Lung microvascular endothelial cell (primary cell): ENCODE measurements at places on chromosomes 5 and 9. TPM values are rescaled to one million over a fixed set of nuclear protein-coding genes. Genes with fewer than 3 reads are reported as not detected.
A peak's percentile ranks its signal among the peaks of the same experiment; 100 is the strongest.

GRCh38 chr9:138059196-138059595, 181.6 kb downstream of the CACNA1B start:
- DNase-seq, result no peak

DNA sequence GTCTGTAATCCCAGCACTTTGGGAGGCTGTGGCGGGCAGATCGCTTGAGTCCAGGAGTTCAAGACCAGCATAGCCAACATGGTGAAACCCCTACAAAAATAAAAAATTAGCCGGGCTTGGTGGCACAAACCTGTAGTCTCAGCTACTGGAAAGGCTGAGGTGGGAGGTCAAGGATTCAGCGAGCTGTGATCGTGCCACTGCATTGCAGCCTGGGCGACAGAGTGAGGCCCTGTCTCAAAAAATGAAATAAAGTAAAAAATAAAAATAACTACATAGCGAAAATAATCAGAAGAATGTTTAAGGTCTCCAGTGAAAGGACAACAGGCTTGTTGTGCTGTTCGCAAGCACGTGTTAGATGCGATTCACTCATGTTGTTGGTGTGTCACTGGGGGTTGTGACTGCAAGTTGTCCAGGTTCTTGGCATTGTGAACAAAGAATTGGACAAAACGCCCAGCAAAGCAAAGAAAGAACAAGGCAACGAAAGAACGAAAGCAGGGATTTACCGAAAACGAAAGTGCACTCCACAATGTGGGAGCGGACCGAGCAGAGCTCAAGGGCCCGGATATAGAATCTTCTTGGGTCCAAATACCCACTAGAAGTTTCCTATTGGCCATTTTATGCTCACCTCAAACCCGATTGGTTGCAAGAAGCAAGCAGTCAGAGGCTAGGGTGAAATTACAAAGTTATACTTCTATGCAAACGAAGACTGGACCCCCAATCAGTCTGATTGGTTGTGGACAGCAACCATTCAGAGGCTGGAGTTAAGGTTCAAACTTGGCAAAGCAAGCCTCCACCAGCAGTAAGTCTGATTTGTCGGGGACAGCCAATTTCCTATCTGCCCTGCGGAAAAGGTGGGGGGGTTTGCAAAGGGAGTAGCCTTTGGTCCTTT, 844 bp upstream of the MCCC2 start:
- no peak for DNase-seq

DNA sequence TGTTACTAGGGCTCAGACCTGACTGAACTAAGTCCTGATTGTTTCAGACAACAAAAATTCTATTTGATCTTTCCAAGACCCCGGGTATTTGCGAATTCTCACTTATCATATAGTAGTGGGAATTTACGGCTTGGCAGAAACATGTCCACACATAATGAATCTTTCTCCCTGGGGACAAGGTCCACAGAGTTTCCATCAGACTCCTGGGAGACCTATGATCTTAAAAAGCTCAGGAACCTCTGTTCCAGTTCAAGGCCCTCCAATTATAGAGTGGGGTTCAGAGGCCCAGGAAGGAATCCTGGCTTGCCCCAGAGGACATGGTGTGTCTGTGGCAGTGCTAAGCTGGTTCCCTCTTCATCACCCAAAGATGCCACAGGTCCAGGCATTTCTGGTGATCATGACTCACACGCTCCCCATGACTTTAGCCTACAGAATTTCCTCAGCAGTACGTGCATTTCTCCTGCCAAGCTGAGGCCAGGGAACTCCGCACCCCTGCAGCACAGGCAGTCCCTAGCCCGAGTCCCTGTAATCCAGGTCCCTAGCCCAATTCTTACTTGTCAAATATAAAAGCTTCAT, 12.6 kb downstream of the RAPGEF1 start:
- DNase-seq, result no peak

DNA sequence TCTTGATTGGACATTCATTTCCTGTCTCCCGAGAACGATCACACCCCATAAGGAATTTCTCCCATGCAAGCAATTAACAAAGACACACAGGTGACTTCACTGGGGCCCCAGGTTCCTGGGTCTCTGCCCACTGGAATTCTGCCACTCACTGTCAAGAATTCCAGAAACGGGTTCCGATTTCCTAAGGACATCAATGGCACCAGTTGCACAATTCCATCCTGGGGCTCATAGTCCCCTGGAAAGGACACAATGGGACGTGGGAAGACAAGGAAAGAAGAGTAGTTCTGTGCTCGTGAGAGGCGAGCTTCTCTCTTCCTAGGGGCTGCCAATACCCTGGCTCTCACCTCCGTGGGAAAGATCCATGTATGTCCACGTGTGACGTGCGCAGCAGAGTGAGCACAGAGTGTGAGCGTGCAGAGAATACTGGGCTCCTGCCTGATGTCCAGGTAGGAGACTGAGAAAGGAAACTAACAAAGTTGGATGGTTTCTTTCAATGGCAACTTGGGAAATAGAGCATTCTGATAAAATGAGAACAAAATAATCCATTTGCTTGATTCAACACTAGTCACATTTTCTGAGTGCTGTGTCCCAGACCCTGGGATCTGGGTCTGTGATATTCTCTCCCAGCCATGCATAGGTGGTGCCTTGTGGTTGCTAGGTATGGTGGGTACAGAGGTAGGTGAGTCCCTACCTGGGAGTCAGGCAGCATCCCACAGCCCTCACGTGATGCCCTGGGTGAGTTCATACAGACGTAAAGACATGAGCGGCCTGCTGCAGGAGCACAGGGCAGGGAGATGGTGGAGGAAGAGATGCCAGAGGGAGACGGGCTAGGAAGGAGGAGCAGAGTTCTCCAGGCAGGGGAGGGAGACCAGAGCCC, 159.8 kb downstream of the COL23A1 start:
- DNase-seq, result no peak

DNA sequence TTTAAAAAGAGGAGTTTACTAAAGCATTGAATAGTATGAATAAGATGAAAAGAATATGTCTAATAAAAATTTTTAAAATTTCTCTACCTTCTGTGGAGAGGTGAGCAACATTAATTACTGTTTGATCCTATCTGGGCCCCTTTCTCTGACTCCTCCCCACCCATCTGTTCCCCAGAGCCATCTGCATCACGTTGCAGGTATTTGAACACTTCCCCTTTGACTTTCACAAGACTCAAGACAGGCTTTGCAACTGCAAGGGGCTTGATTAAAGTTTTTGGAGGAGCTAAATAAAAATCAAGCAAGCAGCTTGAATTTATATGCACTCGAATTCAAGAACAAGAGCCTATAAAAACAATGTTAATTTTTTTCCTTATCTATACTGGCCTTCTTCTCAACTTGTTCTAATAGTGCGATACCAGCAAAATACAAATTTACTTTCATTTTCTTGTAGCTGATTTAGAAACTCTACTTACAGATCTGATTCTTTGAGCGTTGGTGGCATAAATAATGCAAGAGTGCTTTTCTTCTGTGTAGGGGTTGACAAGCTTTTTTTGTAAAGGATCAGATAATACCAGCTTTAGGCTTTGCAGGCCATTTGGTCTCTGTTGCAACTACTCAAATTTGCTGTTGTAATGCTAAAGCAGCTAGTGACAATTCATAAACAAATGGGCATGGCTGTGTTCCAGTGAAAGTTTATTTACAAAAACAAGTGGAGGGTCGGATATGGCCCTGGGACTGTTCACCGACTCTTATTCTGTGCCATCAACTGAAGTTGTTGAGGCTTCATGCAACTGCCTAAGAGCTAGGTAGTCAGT, 21.2 kb downstream of the TXNDC8 start:
- DNase-seq, result no peak

GRCh38 chr9:37916471-37917312, 12.8 kb upstream of the SLC25A51 start:
- DNase-seq, result peak; percentile 75

DNA sequence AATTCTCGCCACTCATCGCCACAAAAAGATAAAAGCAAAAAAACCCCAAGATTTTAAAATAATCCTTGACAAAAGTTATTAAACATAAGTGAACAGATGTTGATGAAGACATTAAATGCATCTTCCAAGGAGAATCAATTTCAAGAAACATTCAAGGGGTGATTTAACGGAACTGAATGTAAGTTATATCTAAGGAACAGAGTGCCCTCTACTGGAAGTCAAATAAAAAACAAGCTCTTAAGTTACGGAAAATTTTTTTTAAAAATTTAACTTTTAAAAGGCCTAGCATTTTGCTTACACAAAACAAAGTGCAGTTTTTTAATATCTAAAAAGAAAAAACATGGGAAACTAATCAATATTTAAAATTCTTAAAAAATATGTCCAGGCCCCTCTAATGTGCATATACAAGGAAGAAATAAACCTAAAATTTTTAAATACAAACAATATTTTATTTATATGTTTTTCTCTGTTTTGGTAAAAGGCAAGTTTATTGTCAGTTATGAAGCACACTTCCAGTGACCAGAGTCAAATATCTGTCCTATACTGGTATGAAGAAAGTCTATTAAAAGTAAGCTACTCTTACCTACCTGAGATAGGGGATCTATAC, 28.0 kb downstream of the TEX10 start:
- DNase-seq, result peak; percentile 67

- no peak for DNase-seq
Observed at GRCh38 chr5:33715661-33716060, 176.1 kb downstream of the ADAMTS12 start.

- no peak for DNase-seq
Observed at GRCh38 chr5:174100490-174100889, 55.0 kb downstream of the NSG2 start.

DNA sequence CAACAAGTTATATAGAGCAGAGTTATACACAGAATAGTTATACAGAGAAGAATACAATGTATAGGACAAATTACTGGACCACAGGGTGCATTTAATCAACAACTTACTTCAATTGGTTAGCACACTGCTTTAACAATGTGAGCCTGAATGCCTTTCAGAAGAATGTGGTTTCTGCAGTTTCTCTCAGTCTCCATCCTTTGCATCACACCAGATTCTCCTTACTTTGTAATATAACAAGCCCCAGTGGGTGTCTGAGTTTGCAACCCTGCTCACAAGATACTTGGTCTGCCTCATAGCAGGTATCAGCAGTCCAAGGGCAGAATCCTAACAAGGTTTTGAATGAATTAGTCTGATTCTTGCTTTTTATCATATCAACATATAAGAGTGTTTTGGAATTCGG, 114.6 kb downstream of the GABRB2 start:
- no peak for DNase-seq

GRCh38 chr5:56075361-56075760, 80.6 kb upstream of the IL6ST start:
- no peak for DNase-seq

DNA sequence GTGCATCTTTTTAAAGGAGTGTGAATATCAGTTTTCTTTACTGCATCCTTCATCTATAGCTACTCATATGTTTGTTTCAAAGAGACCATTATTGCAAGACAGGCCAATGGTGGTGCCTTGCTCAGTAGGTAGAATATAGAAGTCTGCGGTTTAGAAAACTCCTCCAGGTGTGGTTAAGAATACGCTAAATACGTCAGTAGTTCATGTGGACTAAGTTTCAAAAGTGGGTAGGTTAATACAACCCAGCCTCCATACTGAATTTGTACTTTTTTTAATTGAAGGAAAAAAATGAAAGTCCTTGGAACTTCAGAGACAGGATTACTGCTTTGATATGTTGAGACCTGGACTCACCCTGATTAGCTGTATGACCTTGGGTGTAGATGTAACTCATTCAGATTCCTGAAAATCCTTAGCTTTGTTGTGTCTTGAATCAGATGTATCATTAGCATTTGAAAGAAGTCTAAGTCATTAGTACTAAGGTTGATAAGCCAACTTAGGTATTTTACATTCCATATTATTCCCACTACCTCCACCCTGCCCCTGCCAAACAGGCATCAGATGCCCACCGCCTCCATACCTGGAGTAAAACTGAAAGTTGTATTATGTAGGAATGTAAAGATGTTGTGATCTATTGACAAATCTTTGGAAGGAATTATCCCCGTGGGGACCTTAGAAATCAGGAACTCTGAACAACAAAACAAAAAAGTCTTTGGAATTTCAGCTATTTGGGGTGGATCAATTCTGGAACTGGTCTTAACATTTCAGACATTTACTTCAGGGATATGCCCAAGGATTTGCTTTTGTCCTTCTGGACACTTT, 6.1 kb downstream of the BASP1 start:
- no peak for DNase-seq

DNA sequence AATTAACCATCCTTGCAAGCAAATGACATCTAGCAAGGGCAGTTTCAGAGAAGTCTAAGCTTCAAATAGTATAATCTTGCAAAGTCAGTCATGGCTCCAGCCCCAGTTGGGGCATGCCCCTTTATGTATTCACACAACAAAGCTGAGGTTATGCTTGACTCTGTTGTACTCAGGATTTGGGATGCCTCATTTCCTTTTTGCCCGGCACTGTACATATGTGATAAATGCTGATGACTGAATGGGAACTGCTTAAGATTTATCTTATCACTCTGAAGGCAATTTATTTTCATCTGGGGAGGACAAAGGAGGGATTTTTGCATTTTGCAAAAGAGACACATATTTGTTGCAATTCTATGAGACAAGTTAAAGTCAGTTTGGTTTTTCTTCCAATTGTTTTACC, 219.2 kb downstream of the TRPM3 start:
- DNase-seq, result peak; percentile 65

DNA sequence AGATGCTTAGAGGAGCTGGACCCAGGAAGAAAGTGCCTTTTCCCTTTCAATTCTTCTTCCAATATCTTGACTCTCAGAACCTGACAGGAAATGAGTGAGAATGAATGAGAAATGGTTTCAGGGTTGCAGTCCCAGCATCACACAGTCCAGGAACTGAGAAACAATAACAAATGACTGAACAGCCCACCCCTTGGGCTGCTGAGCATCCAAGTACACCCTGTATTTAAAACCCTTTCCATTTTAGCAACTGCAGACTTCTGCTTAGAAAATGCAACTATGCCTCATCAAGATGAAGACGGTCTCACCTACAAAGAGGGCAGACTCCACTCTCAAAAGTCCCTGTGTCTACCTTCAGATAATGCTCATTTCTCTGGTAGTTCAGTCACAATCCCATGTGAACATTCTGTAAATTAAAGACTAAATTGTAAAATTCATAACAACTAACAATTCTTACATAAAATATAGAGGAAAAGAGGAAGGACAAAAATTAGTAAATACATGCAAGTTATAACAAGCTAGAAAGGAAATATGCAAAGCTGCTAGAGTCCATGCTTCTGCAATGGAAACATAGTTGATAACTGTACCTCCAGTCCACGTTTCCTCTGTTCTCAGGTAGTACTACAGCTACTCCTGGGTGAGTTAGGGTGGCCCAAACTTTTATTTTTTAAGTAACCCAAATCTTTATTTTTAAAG, 316.5 kb downstream of the ICE1 start:
- no peak for DNase-seq

GRCh38 chr9:3458806-3459475, 66.9 kb downstream of the RFX3 start:
- DNase-seq, result no peak

- DNase-seq, result peak; percentile 69
Observed at GRCh38 chr5:164002628-164003027, 497.2 kb downstream of the MAT2B start.

GRCh38 chr5:98193921-98194760, 579.3 kb upstream of the RGMB start:
- DNase-seq, result no peak

- DNase-seq, result no peak
Observed at GRCh38 chr5:169174923-169175322, 126.0 kb downstream of the SLIT3 start.

GRCh38 chr9:96453625-96454024, 3.7 kb downstream of the HABP4 start:
- peak; percentile 49 for DNase-seq

GRCh38 chr9:130630506-130631330, 33.7 kb upstream of the PRDM12 start:
- no peak for DNase-seq

EPB41L4B gene
- total RNA-seq, result 0.20 and 0.44 TPM in 2 replicates

SOX30 gene
- total RNA-seq, result not detected in 2 replicates

FXN gene
- total RNA-seq, result 0.65 and 1.2 TPM in 2 replicates

ADAMTS13 gene
- 0.44 and 0.60 TPM in 2 replicates for total RNA-seq

TNFSF15 gene
- 0.87 and 2.6 TPM in 2 replicates for total RNA-seq

TARS1 gene
- total RNA-seq, result 128 and 180 TPM in 2 replicates

SURF6 gene
- total RNA-seq, result 4.1 and 6.5 TPM in 2 replicates

ALDH7A1 gene
- total RNA-seq, result 12.5 and 25.1 TPM in 2 replicates
